Effector memory CD8-positive, alpha-beta T cell (primary cell): ENCODE measurements at places on chromosomes 12 and 14.

GRCh38 chr12:116454076-116454475 is 105.1 kb upstream of the MAP1LC3B2 start:
- no peak overlapping the region for H3K27ac ChIP-seq
- no peaks in the 10 kb centered on the region for H3K4me1 ChIP-seq
- DNase-seq, result no peak
- H3K27me3 ChIP-seq, result peaks cover 42% of the 10 kb centered on the region

DNA sequence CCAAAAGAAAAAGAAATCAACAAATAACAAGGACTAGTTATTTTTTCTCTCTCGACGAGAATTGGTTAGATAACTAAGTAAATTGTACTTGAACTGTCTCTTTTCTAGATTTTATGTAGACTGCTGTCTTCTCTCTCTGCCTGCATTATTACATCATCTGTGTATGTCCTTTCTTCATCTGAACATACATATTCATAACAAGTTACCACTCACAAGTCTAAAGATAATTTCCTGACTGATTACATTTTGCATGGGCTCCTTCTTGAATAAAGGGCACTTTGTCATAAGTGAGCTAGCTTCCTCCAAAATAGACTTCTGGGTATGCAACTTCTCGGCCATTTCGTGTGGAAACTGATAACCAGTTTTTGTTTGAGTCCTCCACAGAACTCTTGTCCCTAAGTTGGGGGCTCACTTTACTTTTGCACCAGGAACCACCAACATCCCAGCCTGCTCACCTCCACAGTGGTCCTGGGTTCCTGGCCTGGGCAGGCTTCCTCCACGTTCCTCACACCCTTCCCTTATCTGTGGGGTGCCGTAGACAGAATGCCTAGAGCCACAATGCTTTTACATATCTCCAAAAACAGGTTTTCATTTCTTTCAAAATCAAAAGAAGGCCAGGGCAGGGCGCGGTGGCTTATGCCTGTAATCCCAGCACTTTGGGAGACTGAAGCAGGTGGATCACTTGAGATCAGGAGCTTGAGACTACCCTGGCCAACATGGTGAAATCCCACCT is 6.2 kb upstream of the DDX47 start:
- peaks cover 30% of the 10 kb centered on the region for H3K4me1 ChIP-seq
- peaks cover 3% of the 10 kb centered on the region for H3K36me3 ChIP-seq
- peak overlapping the region; percentile 99 for H3K27ac ChIP-seq
- no peaks in the 10 kb centered on the region for H3K27me3 ChIP-seq
- no peak overlapping the region for H3K4me3 ChIP-seq

GRCh38 chr12:25979563-25979962 is 21.1 kb downstream of the RASSF8 start:
- H3K36me3 ChIP-seq, result no peaks in the 10 kb centered on the region
- no peaks in the 10 kb centered on the region for H3K4me1 ChIP-seq
- peaks cover 24% of the 10 kb centered on the region for H3K27me3 ChIP-seq

- peak overlapping the region; percentile 71 for H3K27ac ChIP-seq
- H3K27me3 ChIP-seq, result no peaks in the 10 kb centered on the region
- H3K4me1 ChIP-seq, result peaks cover 56% of the 10 kb centered on the region
- DNase-seq, result no peak
- peaks cover under 1% of the 10 kb centered on the region for H3K36me3 ChIP-seq
- peak overlapping the region; percentile 34 for H3K4me3 ChIP-seq
Observed at GRCh38 chr12:104747955-104748354, 210.1 kb downstream of the SLC41A2 start.

- H3K27me3 ChIP-seq, result peaks cover 8% of the 10 kb centered on the region
- H3K36me3 ChIP-seq, result no peaks in the 10 kb centered on the region
- H3K4me3 ChIP-seq, result no peak overlapping the region
- no peak for DNase-seq
- H3K4me1 ChIP-seq, result no peaks in the 10 kb centered on the region
- no peak overlapping the region for H3K27ac ChIP-seq
Observed at GRCh38 chr14:55976655-55977054, 141.6 kb upstream of the PELI2 start.

DNA sequence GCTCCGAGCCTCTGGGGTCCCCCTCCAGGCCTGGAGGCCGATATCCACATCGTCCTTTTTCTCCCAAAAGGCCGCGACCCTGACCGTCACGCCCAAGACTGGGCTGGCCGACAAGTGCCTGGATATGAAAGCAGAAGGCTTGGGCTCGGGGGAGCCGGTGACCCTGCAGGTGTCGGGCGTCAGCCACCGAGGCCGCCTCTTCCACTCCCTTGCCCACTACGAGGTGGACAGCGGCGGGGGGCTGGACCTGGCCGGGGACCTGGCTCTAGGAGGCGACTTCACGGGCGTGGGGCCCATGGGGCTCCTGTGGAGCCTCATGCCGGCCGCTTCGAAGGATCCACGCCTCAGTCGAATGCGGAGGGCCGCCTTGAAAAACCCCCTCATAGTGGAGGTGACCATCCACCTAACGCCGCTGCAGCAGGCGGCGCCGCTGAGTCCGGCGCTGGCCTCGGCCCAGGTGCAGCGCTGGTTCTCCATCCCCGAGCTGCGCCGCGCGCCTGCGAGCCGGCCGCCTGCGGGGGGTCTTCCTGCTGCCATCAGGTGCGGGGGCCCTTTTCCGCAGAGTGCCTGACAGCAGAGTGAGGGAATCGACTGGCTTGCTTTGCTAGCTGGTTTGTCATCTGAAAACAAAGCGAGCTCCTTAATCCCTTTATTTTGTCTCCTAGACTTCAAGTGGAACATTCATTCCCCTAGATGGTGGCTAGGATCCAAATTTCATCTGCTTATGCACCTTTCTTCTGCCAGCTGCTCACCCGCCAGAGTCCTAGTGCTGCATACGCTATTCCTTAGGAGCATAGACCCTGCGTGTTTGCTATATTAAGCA is 10.6 kb upstream of the DNAL1 start:
- H3K27me3 ChIP-seq, result peaks cover 2% of the 10 kb centered on the region
- H3K4me1 ChIP-seq, result peaks cover 5% of the 10 kb centered on the region
- DNase-seq, result no peak

GRCh38 chr14:89983375-89983774 is 27.6 kb downstream of the TDP1 start:
- H3K27me3 ChIP-seq, result no peaks in the 10 kb centered on the region
- H3K36me3 ChIP-seq, result peaks cover 64% of the 10 kb centered on the region
- no peak overlapping the region for H3K4me3 ChIP-seq
- DNase-seq, result no peak

DNA sequence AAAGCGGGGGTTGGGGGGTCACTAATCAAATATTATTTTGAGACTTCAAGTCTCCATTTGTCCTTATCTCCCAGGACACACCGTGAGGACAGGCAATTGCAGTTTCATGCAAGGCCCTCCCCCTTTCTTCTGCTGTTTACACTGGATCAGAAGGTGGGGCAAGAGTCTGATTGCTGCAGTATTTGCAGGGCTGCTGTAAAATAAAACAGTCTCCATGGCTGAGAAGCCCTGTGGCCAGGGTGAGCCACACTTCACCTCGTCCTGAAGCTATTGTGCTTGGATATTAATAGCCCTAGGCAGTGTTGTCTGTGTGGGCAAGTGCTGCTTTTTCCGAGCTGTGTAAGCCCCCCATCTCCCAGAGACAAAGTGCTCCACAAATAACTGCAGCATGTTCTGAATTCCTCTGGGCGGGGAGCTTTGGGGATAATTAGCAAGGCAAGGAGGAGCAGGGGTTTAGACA is 187.4 kb upstream of the NTF3 start:
- H3K36me3 ChIP-seq, result no peaks in the 10 kb centered on the region
- H3K4me1 ChIP-seq, result no peaks in the 10 kb centered on the region
- no peak for DNase-seq
- no peak overlapping the region for H3K4me3 ChIP-seq

DNA sequence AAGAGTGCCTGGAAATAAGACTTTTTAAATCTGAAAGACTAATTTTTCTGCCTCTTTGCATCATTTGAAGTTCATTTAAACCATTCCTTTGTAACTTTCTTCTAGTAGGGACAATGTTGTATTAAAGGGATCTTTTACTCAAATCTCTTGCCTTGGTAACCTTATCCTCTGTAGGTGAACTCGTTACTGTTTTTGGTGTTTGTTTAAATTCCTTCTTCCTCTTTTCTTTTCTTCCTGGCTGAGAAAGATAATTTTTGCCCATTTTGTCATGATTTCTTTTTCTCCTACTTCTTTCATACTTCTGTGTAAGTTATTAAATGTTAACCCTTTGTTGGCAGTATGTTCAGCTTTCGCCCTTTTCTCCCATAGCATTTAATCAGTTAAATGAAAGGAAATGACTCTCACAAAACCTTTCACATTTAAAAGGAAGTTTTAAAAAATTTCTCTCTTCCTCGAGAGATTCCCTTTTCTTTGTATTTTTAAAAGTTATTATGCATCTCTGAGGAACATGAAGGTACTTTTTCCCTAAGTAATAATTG is 10.3 kb downstream of the VEZT start:
- no peak for DNase-seq
- H3K4me3 ChIP-seq, result no peak overlapping the region
- H3K4me1 ChIP-seq, result peaks cover 30% of the 10 kb centered on the region
- H3K27ac ChIP-seq, result peak overlapping the region; percentile 5
- no peaks in the 10 kb centered on the region for H3K27me3 ChIP-seq
- H3K36me3 ChIP-seq, result peaks cover 14% of the 10 kb centered on the region

DNA sequence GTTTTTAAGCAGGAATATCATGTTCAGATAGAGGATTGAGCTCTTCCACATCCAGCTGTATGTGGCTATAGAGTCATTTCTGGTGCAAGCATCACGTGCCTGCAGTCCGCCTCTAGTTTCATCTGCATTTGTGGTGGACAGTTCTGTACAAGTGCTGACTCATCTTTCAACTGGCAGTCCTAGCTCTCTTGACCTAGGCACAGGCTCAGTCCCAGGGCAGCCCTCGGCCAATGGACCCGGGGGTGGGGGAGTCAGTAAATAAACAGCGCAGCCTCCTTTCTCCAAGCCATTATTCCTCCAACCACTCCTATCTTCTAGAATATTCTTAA is 41.8 kb upstream of the FRMD6 start:
- H3K27me3 ChIP-seq, result peaks cover 50% of the 10 kb centered on the region
- H3K27ac ChIP-seq, result no peak overlapping the region
- H3K4me1 ChIP-seq, result no peaks in the 10 kb centered on the region
- no peak overlapping the region for H3K4me3 ChIP-seq
- no peaks in the 10 kb centered on the region for H3K36me3 ChIP-seq

- DNase-seq, result no peak
- H3K4me1 ChIP-seq, result no peaks in the 10 kb centered on the region
- no peaks in the 10 kb centered on the region for H3K36me3 ChIP-seq
- H3K27ac ChIP-seq, result no peak overlapping the region
Observed at GRCh38 chr12:105681341-105681740, 350.9 kb downstream of the C12orf75 start.

GRCh38 chr12:127284870-127285431 is 982.0 kb upstream of the TMEM132C start:
- peak overlapping the region; percentile 4 for H3K27ac ChIP-seq
- no peaks in the 10 kb centered on the region for H3K27me3 ChIP-seq
- no peak for DNase-seq
- H3K4me3 ChIP-seq, result no peak overlapping the region
- peaks cover 3% of the 10 kb centered on the region for H3K36me3 ChIP-seq

DNA sequence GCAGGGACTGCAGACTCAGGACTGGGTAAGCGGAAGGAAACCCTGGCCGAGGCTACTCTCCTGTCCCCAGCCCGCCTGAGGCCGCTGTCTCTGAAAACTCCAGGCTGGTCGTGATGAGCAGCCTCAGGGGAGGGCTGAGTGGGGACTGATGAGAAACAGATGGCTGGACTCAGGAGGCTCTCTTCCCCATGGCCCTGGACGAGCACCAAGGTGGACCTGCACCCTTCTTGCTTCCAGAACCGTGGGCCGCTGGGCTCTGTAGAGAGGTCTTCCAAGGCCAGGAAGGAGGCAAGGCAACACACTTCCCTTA is 1.1 kb downstream of the TEX22 start:
- H3K4me3 ChIP-seq, result peak overlapping the region; percentile 79
- H3K4me1 ChIP-seq, result peaks cover 7% of the 10 kb centered on the region
- peaks cover 8% of the 10 kb centered on the region for H3K36me3 ChIP-seq
- DNase-seq, result no peak
- H3K27me3 ChIP-seq, result no peaks in the 10 kb centered on the region
- peak overlapping the region; percentile 80 for H3K27ac ChIP-seq

GRCh38 chr14:86604561-86604960 is 1074.6 kb downstream of the FLRT2 start:
- no peaks in the 10 kb centered on the region for H3K4me1 ChIP-seq
- no peak for DNase-seq
- H3K36me3 ChIP-seq, result no peaks in the 10 kb centered on the region
- no peak overlapping the region for H3K27ac ChIP-seq
- H3K27me3 ChIP-seq, result no peaks in the 10 kb centered on the region

GRCh38 chr12:75874441-75874840 is 157.1 kb downstream of the PHLDA1 start:
- DNase-seq, result no peak
- H3K4me1 ChIP-seq, result no peaks in the 10 kb centered on the region
- H3K27ac ChIP-seq, result no peak overlapping the region
- H3K36me3 ChIP-seq, result no peaks in the 10 kb centered on the region

- no peak overlapping the region for H3K27ac ChIP-seq
- no peak overlapping the region for H3K4me3 ChIP-seq
- H3K27me3 ChIP-seq, result no peaks in the 10 kb centered on the region
- H3K4me1 ChIP-seq, result no peaks in the 10 kb centered on the region
- no peaks in the 10 kb centered on the region for H3K36me3 ChIP-seq
Observed at GRCh38 chr12:66537876-66538275, 141.0 kb downstream of the GRIP1 start.

DNA sequence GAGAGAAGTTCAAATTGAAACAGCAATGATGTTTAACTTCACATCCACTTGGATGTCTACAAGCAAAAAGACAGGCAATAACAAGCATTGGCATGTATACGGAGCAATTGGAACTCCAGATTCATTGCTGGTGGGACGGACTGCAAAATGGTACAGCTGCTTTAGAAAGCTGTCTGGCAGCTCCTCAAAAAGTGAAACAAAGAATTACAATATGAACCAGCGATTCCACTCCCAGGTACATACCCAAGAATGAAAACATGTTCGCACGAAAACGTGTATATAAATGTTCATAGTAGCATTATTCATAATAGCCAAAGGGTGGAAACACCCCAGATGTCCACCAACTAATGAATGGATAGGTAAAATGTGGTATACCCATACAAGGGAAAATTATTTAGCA is 125.7 kb downstream of the HMGA2 start:
- H3K4me1 ChIP-seq, result no peaks in the 10 kb centered on the region
- no peaks in the 10 kb centered on the region for H3K36me3 ChIP-seq
- DNase-seq, result no peak
- no peak overlapping the region for H3K27ac ChIP-seq

DNA sequence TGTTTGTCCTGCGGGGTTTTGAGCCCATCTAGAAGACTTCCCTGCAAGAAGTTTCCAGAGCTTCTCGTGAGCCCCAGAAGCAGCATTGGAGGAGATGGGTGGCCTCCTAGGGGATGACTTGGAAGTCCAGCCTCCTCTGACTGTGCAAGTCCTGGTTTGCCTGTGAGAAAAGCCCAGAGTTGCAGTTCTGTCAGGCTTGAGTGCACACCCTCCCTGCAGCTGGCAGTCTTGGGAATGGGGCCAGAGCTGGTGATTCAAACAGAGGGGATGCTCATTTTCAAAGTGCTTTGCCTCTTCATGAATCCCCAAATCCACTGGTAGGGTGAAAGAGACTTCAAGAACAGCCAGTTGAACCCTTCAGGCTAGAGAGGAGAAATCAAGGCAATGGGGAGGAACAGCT is 3.9 kb upstream of the PPP1R1A start:
- H3K36me3 ChIP-seq, result peaks cover 3% of the 10 kb centered on the region
- H3K4me3 ChIP-seq, result no peak overlapping the region
- H3K4me1 ChIP-seq, result peaks cover 12% of the 10 kb centered on the region
- H3K27me3 ChIP-seq, result peaks cover 57% of the 10 kb centered on the region
- DNase-seq, result no peak

GRCh38 chr14:55761651-55762050 is 181.6 kb downstream of the KTN1 start:
- no peaks in the 10 kb centered on the region for H3K36me3 ChIP-seq
- no peak overlapping the region for H3K27ac ChIP-seq
- no peak for DNase-seq
- H3K4me1 ChIP-seq, result no peaks in the 10 kb centered on the region
